Activated CD4-positive, alpha-beta T cell treated with anti-CD3 and anti-CD28 coated beads, Interleukin-2, amount 50 U/mL, for 48 hours (primary cell): ENCODE measurements at places on chromosomes 5 and 9.

DNA sequence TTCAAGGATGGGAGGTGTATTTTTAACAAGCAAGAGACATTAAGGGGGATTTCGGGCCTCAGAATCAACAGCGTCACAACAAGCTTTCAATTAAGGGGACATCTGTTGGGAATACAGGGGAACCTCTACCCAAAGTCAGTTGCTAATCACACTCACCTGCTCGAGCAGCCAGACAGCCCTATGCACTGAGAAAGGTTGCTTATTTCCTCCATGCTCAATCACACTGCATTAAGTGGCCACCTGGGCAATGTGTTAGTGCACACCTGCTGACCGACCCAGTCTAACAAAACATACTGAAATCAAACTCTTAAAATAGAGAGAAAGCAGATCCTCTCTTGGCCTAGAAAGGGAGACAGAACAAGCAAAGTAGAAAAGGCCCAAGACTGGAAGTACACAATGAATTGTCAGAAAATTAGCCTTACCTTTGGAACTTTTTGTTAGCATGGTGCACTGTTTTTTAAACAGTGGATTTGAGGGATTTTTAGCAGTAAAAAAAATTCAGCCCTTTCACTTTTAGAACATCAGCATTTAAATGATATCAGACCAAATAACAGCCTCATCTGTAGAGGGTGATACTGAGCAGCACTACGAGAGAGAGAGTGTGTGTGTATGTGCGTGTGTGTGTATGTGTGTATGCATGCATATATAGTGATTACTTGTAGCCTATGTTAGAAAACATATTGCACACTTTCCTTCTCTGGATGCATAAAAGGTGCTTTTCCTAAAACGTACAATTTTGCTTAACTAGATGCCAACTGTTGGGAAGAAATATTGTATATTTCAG is 1118.6 kb upstream of the DMAC1 start:
- DNase-seq, result no peak

GRCh38 chr5:171840711-171841522 is 55.3 kb downstream of the SMIM23 start:
- DNase-seq, result no peak

GRCh38 chr9:113355040-113355596 is 5.8 kb downstream of the BSPRY start:
- DNase-seq, result no peak

DNA sequence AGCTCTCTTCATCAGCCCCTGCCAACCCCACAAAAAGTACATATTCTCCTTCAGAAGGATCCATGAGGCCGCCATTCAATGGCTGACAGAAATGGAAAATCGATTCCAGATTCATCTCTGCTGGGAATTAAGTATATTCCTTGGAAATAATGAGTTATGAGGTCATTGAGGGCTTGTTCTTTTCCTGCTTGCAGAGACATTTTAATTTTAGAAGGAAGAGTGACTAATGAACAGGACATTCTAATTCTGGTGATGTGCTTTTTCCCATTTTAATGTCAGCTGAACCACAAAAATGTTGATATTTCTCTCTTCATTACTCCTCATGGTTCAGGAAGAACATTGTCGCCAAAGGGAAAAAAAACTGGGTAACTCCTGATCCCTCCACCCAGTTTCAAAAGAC is 314.0 kb downstream of the PIK3R1 start:
- no peak for DNase-seq

DNA sequence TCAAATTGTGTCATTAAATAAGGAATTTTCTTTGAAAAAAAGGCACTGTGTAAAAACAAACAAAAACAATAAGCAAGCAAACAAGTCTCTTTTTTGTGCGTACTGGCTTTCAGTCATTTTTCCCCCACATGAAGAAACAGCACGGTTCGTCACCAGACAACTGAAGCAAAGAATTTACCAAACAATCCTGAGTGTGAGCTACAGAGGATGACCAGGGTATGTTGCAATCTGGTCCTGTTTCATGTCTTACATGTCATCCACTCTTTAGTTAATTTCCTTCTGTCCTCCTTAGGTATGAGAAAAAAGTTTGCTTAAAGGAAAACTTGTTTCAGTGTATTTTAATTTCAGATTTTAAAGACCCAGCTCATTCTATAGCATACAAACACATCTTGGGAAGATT is 1080.7 kb upstream of the NUDT12 start:
- no peak for DNase-seq

GRCh38 chr5:173338380-173339015 is 10.3 kb upstream of the STC2 start:
- DNase-seq, result no peak

- DNase-seq, result no peak
These were observed 547.6 kb upstream of the WWC1 start for GRCh38 chr5:167743695-167744464.

DNA sequence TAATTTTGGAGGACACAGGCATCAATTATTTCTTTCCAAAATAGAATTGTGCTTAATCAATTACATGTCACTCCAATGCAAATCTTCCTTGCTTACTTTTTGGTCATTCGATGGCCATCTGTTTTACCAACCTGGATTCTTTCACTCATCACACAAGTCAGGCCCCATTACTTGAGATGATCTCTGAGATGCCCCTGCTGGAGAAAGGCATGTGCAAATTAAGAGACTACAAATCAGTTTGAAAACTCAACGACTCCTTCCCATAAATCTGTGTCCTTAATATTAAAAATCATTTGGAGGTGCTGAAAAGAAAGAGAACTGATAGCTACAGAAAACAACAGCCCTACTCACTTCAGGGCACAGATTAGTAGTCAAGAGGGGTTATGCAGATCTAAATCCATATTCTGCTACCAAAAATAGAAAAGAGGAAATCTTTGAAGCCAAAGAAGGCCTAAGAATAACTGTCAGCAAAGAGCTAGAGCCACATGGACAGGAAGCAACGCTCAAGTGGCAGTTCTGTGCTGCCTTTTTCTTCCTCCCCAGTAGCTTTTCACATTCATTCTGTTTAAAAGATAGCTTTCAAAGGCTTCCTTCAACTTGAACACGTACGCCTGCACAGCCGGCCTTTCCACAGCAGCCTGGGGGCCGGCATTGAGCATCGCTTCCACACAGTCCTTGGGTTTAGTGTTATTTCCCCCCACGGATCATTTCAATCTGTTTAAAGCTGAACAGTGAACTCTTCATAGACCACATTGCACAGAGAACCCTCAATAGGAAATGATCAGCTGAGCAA is 79.3 kb upstream of the MAP3K1 start:
- DNase-seq, result peak; percentile 12

DNA sequence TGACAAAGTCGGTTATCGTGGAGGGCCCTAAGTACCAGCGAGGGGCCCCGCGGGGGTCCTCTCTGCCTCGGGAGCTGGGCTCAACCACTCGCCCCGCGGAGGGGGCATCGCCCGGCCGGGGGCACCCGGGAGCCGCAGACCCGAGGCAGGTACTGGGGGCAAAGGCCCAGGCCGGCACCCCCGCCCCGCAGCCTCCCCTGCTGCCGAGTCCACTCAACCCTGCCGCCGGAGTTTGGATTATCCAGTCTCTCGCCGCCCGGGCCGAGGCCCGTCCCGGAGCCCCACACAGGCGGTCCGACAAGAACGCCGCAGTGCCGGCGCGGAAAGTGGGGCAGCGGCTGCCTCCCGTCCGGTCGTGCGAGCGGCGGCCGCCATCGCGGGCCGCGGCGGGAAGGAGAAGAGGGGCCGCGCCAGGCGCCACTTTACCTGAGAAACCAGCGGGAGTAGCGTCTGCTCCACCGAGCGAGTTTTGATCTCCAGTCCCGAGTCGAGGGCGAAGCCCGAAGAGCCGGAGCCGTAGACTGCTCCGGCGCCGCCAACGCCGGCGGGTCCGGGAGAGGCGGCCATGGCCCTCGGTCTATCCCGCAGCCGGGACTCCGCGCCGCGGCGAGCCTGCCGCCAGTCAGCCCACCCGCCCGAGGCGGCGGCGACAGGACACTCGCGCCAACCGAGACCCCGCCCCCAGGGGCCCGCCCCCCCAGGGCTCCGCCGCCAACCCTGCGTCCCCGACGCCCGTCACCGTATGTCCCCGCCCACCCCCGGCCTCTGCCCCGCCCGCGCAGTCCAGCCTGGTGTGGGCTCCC is at the start of gene CTNNAL1:
Gene CTNNAL1 (minus strand): TSS at position 624 of the 803 bp plus-strand sequence. CDS start 57 bp downstream, at position 567.
- DNase-seq, result peak; percentile 90

GRCh38 chr9:85137696-85138095 is 468.2 kb downstream of the NTRK2 start:
- DNase-seq, result no peak
